H7 (cell line): ENCODE measurements at places on chromosomes 2 and 18.

GRCh38 chr2:238727585-238728329 is 120.1 kb upstream of the TWIST2 start:
- no peak for DNase-seq

- DNase-seq = no peak
These were observed 116.5 kb downstream of the DOCK10 start for GRCh38 chr2:224925810-224926100.

GRCh38 chr18:39951142-39951720 is 2003.8 kb upstream of the PIK3C3 start:
- no peak for DNase-seq

DNA sequence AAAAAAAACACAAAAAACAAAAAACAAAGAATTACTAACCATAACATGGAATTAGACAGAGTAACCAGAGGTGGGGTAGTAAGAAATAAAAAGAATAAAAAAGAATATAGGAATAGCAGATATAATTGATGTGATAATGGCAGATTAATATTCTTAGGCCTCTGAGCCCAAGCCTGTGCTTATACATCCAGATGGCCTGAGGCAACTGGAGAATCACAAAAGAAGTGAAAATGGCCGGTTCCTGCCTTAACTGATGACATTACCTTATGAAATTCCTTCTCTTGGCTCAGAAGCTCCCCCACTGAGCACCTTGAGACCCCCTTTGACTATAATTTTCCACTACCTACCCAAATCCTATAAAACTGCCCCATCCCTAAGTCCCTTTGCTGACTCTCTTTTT is 95.1 kb upstream of the MSH6 start:
- DNase-seq = no peak

- no peak for DNase-seq
These were observed 14.2 kb downstream of the TWSG1 start for GRCh38 chr18:9348766-9349165.

- no peak for DNase-seq
These were observed 8.9 kb upstream of the GALNT1 start for GRCh38 chr18:35572644-35573043.
